ENCODE measurements at places on chromosomes 13 and 19. TPM values are rescaled to one million over a fixed set of nuclear protein-coding genes. Genes with fewer than 3 reads are reported as not detected.

Gene TTC9B
- 15.0 TPM for total RNA-seq

DNA sequence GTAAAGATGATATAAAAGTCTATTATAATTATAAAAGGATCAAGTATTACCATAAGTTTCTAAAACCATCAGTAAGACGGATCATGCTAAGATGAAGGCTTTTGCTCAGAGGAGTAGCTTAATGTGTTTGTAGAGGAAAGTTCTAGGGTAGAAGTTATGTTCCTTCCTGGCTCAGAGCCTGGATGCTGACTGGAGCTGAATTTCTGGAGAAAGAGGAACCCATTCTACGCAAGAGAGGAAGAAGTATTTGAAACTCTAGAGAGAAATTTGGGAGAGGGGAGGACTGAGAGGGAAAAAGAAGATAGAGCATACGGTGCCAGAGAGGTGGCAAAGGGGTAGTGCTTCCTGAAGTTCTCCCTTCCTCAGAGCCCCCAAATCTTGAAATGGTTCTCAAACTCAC lies 51.4 kb upstream of the SGCG start:
- no peak for DNase-seq

GRCh38 chr19:45321848-45322247 lies 827 bp downstream of the CKM start:
- DNase-seq: no peak

Gene ZBTB32
- total RNA-seq: not detected

Gene TGFB1
- 1.7 TPM for total RNA-seq

DNA sequence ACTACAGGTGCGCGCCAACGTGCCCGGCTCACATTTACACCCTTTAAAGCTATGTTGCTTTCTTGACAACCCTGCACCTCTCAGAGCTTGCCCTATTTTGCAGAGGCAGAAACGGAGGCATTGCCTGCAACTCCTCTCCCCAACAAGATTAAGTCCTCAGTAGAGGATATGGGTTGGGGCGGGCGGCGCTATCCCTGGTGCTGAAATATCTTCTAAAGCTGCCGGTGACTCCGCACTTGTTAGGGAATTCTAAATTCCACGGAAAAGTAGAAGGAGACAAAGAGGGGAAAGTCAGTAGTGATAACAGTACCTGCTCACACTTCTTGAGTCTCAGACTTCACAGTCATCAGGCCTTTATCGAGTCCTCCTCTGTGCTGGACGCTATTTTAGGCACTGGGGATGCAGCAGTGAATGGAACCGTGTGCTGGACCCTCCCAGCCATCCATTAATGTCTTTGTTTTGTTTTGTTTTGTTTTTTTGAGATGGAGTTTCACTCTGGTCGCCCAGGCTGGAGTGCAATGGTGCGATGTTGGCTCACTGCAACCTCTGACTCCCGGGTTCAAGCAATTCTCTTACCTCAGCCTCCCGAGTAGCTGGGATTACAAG lies 18.0 kb downstream of the SLC5A5 start:
- no peak for DNase-seq

DNA sequence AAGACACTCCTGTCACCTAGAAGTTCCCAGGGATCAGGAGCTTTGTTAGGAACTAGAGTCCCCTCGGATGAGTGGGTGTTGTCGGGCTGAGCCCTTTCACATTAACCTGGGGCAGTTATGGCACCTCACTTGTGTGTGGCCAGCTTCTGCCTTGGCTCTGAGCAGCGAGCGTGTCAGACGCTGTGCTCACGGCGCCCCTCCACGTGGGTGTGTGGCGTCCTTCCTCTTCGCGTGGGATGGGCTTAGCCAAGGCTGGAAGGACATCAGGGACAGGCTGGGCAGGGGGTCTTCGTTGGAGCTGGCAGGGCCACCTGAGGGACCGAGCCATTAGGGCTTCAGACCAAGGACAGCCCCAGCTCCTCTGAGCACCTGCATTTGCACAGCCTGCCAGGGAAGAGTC lies 23.4 kb downstream of the DOT1L start:
- no peak for DNase-seq

Gene CGB1
- not detected for total RNA-seq

DNA sequence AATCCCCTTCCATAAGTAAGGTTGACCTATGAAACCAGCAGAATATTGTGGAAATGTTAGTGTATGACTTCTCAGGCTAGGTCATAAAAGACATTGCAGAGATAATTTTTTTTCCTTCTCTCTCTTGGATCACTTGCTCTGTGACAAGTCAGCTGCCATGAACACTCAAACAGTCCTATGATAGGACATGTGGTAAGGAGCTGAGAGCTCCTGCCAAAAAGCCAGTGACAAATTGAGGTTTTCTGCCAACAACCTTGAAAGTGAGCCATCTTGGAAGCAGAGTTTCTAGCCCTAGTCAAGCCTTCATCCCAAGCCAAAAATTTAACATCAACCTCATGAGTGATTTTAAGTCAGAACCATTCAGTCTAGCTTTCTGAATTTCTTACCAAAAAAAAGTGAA lies 270.9 kb upstream of the NBEA start:
- DNase-seq: peak; percentile 78

Gene SIGLEC12
- total RNA-seq: 0.18 TPM

- DNase-seq: no peak
These were observed 10.1 kb downstream of the DNMT1 start for GRCh38 chr19:10184636-10185035.

DNA sequence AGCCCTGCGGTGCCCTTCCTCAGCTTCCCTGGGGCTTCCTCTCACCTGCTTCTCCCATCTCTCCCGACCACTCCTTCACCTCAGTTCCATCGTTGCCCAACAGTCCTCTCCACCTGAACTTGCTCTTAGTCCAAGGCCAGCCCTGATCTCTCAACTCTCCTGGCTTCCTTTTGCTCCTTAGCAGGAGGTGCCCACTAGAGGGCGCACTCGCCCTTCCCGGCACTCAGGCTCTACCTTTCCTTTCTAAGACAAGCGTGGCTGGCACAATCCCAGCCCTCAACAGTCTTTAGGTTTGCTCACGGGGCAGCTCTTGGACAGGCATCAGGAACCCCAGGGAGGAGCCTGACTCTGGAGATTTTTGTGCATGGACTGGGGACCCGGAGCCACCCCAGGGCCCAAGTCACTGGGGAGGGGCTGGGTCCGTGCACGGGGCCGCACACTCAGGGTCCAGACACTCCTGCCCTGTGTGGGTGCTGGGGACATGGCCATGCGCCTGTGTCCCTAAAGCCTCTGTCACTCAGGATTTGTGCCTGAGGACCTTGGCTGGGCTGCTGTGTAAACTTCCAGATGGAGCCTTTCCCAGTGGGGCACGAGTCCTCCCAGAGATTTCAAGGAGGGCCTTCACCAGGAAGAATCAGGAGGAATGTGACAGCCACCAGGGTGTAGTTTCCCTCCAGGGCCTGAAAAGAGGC lies 12.1 kb upstream of the CEACAM8 start:
- peak; percentile 80 for DNase-seq

DNA sequence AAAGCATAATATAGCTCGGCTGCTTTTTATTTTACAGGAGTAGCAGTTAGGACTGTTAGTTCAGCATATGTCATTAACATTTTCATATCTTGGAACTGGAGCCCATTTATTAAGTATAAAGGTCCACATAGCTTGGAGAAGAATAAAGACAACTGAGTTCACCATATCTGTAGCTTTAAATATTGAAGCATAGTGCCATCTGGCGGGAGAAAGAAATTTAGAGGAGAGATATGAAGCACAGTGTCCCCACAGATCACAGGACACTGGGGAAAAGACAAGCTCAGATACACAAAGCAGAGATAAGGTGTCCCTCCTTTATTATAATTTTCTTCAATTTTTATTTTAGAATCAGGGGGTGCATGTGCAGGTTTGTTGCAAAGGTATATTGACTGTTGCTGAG lies 104.7 kb upstream of the FREM2 start:
- peak; percentile 4 for DNase-seq

- no peak for DNase-seq
These were observed 23.9 kb upstream of the TPM4 start for GRCh38 chr19:16052353-16052752.

Gene ZNF568
- total RNA-seq: 35.1 TPM

Gene SIGLEC5
- 0.27 TPM for total RNA-seq

GRCh38 chr13:40026741-40027140 lies 371.3 kb downstream of the COG6 start:
- no peak for DNase-seq

DNA sequence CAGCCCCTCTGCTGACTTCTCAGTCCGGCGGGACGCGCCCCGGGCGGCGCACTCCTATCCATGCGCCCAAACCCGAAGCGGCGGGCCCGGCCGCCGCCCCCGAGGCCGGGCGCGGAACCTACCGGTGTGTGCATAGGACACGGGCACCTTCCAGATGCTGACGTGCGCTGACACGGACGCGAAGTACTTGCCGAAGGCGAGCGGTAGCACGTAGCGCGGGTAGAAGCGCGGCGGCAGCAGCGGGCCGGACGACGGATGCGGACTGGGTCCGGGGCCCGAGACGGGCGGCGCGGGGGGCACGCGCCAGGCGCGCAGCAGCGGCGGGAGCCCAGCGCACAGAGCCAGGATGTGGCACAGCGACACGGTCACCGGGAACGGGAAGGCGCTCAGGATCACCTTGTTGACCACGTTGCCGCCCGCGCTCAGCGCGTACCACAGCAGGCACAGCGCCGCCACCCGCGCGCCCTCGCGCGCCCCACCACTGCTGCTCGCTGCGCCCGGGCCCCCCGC lies 338 bp downstream of the SLC35E1 start:
- no peak for DNase-seq

DNA sequence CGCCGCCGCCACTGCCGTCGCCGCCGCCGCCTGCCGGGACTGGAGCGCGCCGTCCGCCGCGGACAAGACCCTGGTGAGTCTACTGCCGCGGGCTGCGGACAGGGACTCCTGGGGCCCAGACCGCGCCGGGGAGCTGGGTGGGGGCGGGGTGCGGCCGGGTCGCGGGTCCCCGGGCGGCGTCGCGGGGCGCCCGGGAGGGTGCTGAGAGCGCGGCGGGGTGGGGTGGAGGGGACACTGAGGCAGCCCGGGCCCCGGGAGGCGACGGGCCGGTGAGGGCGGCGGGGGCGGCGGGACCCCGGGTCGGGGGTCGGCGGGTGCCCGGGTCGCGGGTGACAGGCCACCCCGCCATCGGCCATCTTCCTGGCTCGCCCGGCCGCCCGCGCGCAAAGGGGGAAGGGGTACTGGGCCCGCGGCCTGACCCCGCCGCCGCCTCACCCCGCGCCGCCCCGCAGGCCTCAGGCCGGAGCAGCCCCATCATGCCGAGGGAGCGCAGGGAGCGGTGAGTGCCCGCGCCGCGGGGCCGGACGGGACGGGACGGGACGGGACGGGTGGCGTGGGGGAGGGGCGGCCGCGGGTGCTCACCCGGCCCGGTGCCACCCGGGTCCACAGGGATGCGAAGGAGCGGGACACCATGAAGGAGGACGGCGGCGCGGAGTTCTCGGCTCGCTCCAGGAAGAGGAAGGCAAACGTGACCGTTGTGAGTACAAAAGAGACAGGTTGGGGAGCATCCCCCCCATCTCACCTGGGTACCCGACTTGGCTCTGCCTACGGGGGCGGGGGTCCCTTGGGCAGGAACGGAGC lies 489 bp downstream of the CCNE1 start:
- DNase-seq: no peak

Gene LENG9
- 1.3 TPM for total RNA-seq

- no peak for DNase-seq
These were observed 54.2 kb upstream of the ABCC4 start for GRCh38 chr13:95355494-95355893.

- DNase-seq: no peak
These were observed 95.0 kb upstream of the KLF12 start for GRCh38 chr13:74229242-74229641.

Gene CEACAM3
- not detected for total RNA-seq

Gene THSD8
- total RNA-seq: not detected

GRCh38 chr13:57326532-57326931 lies 159.5 kb downstream of the PRR20E start:
- no peak for DNase-seq

- DNase-seq: no peak
These were observed 29.1 kb upstream of the PCDH9 start for GRCh38 chr13:67259208-67259607.

DNA sequence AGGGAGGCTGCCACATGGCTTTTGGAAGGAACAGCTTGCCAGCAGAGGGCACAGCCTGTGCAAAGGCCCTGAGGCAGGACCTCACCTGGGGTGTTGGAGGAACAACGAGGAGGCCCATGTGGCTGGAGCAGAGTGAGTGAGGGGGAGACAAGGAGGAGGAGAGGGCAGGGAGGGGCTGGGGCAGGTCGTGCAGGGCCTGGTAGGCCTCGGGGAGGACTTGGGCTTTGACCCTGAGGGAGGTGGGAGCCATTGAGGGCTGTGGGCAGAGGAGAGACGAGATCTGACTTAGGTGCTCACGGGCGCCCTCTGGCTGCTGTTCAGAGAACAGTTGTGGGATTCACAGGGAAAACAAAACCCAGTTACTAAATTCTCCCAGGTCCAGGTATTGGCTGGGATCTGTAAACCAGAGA lies 25.2 kb downstream of the ZNRF4 start:
- DNase-seq: no peak

DNA sequence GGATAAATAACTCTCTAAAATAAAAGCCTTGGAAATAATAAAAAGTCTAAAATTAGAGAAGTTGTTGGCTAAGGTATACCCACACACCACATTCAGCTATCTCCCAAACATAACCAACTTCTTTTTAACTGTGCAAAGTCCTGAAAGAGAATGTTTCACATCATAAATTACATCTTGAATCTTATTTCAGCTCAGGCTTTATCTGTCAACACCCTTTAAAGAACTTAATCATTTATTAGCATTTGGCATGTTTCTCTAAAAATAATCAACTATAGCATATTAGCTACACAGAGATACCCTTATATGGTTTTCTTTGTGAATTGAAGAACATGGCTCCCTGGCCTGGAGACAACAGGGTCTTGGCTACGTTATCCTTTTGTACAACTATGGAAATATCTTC lies 6.9 kb downstream of the EDNRB start:
- no peak for DNase-seq

Gene SULT2B1
- not detected for total RNA-seq

DNA sequence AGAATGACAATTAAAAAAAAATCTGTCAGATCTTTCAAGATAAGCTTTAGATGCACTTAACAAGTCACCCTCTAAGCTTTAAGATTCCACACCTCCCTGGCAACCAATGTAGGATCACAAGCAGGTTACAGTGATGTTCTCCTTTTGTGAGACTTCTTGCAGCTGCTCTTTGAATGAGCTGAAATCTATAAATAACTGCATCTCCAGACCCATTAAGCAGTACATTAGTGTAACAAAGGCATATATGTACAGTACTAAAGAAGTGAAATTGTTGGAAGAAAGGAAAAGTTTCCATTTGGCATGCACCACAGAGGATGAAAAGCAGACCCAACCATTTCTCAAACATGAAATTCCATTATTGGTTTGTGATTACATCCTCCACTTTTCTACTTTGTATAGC lies 364.7 kb downstream of the ENOX1 start:
- DNase-seq: no peak

DNA sequence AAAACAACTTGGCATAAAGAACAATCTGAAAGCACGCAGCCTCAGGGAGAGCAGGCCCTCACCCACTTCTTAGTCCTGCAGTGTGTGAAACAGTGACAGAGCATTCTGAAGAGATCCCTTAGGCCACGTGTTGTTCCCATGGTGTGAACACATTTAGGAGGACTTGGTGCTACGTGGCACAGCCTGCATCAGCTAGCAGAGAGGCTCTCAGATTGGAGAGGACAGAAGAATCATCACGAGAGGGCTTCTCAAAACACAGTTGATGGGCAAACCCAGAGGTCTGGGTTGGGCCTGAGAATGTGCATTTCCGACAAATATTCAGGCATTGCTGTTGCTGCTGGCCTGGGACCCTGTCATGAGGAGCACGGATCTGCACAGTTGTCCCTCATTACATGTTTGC lies 26.1 kb upstream of the TFDP1 start:
- no peak for DNase-seq

- peak; percentile 89 for DNase-seq
These were observed at the start of gene CUL4A for GRCh38 chr13:113209336-113209758. Gene CUL4A (plus strand): TSS chr13:113209613. CDS start chr13:113209628, 15 bp downstream.

Gene SPRY2
- 46.0 TPM for total RNA-seq
